ENCODE measurements at places on chromosomes 12 and 14.

DNA sequence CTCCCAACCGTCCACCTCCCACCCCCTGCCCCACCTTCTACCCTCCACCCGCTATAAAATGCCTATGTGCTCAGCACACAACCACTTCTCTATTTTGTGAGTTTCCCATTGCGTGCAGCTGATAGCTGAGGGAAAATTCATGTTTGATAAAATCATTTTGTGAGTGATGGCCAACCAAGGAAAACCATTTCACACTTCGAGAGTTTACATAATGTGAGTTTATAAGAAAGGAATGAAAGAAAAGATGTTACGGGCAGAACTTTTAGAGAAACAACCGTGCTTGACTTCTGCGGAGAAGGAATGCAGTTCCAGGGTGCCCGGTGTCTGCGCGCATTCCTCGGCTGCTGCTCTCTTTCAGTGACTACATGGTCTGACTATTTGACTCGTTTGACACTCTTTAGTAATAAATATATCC, 140.9 kb downstream of the EFCAB11 start:
- DNase-seq, result no peak

DNA sequence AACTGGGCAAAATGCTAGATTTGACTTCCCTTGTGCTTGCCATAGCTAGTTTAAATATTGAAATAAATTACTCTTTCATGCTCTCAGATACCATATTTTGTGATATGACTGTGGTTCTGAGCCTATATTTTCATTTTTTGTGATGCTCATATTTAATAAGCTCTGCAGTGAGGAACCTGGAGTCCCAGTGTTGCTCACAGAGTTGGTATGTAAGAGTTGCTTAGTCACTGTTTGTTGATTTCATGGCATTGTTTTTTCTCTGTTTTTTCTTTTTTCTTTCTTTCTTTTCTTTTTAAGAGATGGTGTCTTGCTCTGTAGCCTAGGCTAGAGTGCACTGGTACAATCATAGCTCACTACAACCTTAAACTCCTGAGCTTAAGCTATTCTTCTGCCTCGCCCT, 750.5 kb upstream of the TMEM132C start:
- no peak for DNase-seq

DNA sequence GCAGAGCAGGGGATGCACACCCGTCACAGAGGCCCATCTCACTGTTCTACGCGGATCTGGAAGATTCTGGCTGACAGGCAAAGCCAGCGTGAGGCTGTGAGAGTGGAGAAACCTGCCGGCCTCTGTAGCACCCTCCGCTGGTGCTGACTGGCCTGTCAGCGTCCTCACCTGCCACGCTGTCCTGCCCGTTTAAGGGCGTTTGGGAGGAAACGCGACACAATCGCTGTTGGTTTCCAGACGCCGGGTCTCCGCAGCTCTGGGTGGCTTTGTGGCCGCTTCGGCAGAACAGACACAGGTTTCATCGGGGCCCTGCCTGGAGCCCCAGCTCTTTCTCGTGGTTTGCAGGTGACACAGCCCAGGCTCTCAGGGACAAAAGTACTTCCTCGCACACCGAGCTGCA, 70.6 kb downstream of the NOC4L start:
- DNase-seq, result no peak

- DNase-seq, result no peak
Observed at GRCh38 chr12:111322336-111323250, 46.3 kb downstream of the PHETA1 start.

GRCh38 chr12:77362509-77363210, 297.3 kb upstream of the E2F7 start:
- no peak for DNase-seq

DNA sequence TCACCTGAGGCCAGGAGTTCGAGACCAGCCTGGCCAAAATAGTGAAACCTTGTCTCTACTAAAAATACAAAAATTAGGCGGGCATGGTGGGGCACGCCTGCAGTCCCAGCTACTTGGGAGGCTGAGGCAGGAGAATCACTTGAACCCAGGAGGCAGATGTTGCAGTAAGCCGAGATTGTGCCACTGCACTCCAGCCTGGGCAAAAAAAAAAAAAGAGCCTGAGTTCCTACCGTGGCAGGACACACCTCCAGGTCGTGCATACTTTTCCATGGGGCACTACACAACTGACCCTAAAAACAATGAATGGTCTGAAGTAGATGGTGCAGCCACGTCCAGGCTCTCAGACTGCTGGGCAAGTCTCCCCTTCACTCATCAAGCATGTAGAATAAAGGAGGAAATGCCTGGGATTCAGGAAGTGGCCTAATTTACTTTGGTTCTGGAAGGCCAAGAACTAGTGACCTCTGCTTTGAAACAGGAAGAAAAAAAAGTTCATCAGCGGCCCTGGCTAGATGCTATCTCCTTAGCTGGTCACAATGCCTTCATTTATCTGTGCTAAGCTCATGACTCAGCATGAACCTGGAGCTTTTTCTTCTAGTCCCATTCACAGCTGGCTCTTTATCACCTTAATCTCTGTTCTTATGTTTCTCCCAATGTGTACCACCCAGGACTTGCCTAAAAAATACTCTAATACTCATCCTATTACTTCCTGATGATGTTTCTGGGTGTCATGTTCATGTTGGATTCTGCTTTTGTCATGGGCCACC, 55.8 kb upstream of the OR6J1 start:
- DNase-seq, result no peak

DNA sequence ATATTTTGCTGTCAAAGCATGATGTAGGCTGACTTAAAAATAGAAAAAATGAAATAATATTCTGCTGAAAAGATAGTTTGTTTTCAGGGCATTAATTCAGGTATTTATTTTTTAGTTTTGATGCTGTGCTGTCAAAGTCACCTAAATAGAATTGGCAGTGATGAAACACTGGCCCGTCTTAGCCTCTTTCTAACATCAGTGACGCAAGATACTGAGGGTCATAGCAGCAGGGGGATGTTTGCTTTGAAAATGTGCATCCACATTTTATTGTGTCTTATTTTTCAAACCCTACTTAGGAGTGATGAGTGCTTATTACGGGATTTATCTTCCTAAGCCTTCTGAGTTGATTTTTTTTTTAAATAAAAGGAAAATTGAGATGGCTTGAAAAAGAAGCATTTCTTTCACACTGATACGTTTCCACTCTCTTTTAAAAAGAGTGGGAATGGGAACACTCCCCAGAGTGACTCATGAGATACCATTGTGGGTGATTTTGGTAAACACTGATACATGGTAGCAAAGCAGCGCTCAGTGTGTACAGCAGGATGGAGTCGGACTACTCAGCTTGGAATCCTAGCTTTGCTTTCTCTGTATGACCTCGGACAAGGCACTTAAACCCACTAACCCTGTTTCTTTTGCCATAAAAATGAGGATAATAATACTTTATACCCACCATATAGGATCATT, 290.8 kb downstream of the ERC1 start:
- no peak for DNase-seq

- peak; percentile 11 for DNase-seq
Observed at GRCh38 chr12:123763093-123763492, 992 bp downstream of the DNAH10 start.

DNA sequence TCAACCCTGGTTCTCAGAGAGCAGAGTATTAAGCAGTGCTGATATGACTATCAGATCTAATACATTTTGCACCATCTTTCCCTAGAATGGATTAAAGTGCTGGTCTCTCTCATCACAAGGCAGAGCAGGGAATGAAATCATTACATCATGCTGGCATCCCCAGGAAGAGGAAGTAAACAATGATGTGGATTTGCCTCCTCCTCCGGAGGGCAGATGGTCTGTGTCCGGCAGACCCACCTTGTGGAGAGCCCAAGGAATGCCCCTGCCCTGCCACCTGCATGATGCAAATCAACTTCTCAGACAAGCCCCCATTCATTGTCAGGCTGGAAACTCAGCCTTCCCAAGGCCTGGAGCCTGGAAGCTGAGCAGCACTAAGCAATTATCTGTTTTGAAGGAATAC, 1149.1 kb downstream of the VRK1 start:
- DNase-seq, result no peak

DNA sequence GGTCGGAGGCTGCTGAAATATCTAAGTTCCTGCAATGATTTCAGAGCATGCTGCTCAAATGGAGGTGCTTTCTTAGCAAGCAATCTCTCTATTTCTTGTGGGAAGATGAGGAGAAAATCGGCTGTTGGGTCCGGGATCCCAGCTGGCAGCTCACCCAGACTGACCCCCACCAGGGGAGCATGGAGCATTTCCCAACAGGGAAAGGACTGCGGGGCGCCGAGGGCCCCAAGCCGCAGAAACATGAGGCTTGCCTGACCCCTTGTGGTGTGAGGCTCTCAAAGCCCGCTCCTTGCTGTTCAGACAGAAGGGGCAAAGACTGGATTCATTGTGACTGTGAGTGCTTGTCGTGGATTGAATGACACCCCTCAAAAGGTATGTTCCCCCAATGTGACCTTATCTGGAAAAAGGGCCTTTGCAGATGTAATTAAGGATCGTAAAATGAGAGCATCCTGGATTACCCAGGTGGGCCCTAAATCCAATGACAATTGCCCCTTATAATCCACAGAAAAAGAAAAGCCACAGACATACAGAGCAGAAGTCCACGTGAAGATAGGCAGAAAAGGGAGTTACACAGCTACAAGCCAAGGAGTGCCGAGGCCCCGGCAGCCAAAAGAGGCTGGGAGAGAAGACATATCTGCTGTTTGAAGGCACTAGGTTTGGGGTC, 116.3 kb upstream of the VASH1 start:
- peak; percentile 13 for DNase-seq

DNA sequence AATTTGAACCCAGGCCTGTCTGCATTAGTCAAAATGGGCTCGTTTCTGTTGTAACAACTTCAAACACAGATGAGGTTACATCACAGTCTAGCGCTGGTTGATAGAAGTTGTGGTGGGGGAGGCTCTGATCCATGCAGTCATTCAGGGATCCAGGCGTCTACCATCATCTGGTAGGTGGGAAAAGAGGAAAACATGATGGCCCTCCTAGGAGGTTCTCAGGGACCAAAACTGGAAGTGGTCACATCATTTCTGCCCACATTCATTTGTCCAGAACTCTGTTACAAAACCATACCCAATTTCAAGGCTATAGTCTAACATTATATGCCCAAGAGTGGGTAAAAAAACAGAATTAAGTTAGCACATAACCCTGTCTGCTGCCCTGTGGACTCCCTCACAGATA, 135.1 kb downstream of the PHETA1 start:
- no peak for DNase-seq

DNA sequence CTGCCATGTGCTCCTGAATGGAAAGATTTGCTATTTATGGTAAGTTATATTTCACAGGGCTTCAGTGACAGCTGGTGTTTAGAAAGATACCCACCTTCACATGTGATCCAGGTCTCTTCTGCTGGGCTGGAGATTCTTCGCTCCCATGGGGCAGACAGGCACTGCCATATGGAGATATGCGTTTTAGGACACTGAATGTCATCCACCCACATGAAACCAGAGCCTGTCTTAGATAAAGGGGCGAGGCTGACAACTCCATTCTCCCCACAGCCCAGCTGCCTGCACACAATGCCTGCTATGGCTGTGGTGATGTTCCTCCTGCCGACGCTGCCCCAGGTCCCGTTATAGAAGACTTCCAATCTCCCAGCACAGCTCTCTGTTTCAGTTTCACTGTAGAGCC, 69.4 kb downstream of the ACSM4 start:
- no peak for DNase-seq
